Cerebellar nuclear complex (tissue), 1 donor: ENCODE measurements at places on chromosomes 16 and 17.

DNA sequence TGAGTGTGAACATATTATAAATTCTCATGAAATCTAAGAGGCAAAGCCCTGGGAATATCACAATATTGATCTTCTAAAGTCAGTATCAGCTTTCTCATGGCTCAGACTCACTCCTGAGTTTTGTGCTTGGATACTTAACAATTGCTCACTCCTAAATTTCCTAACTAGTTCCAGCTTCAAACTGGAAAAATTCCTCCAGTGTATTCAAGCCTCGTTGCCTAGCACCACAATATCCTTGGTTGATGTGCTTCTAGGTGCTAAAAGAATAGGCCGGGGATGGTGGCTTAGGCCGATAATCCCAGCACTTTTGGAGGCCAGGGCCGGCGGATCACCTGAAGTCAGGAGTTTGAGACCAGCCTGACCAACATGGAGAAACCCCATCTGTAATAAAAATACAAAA is 62.5 kb downstream of the XYLT1 start:
- no peak for DNase-seq

DNA sequence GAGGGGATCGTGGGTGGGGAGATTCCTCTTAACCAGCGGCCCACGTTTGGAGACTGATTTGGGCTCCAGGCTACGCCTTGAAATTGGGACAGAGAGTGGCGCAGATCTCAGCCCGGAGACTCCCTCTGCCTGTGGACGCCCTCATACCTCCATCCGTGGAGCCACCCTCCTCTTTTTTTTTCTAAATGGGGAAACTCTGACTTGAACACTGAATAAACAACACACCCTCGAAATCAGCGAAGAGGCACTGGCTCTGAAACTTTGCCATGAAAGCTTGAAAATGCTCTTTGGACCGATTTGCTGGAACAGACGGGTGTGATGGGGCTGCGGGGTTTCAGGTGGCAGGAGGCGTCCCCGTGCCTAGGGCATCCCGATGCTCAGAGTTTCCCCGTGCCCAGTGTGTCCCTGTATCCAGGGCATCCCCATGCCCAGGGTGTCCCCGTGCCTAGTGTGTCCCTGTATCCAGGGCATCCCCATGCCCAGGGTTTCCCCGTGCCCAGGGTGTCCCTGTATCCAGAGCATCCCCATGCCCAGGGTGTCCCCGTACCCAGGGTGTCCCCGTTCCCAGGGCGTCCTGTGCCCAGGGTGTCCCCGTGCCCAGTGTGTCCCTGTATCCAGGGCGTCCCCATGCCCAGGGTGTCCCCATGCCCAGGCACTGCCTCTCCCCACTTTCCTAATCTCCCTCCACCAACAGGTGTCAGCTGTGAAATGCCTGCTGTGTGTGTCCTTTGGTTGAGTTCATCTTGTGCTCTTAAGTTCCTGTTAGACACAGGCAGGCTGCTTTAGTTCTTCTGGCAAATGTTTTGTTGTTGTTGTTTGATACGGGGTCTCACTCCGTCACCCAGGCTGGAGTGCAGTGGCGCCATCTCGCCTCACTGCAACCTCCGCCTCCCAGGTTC is 187.0 kb downstream of the SEC14L1 start:
- DNase-seq = no peak

DNA sequence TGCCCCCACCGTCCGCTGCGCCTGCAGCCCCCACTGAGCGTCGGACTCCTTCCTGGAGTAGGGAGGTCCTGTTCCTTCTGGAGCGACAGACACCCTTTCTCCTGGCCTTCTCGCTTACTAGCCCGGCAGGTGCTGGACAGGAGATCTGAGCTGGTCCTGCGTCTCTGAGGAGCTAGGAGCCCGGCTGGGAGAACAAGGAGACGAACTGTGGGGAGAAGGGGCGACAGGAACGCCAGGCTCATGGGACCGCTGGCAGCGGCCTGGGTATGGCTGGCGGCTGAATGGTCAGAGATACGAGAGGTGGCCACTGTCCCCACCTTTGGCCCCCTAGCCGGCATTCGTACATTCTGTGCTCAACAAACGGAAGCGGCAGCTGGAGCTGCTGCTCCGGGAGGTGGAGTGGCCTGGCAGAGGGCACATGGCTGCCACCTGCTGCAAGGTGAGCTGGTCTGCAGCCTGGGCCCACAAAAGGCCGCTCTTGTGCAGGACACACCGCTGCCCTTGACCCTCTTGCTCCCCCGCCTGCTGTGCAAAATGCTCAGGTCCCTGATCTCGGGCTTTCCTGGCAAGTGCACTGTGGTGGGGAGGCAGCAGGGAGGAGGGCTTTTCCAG is 2066.7 kb downstream of the TP53TG3F start:
- DNase-seq = no peak

DNA sequence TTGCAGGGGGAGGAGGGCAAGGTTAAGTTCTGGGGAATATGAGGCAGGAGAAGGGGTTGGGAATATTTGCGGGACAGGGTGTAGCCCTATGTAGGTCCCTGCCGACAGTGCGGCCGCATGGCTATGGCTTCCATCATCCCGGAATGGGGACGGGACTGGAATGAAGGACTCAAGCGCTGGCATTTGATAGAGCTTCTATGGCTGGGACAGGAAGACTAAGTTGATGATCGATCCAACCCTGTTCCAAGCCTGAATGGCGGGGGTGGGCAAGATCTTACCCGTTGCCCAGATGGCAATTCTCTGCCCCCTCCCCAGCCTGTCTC is 47.1 kb downstream of the SRCIN1 start:
- DNase-seq = no peak

DNA sequence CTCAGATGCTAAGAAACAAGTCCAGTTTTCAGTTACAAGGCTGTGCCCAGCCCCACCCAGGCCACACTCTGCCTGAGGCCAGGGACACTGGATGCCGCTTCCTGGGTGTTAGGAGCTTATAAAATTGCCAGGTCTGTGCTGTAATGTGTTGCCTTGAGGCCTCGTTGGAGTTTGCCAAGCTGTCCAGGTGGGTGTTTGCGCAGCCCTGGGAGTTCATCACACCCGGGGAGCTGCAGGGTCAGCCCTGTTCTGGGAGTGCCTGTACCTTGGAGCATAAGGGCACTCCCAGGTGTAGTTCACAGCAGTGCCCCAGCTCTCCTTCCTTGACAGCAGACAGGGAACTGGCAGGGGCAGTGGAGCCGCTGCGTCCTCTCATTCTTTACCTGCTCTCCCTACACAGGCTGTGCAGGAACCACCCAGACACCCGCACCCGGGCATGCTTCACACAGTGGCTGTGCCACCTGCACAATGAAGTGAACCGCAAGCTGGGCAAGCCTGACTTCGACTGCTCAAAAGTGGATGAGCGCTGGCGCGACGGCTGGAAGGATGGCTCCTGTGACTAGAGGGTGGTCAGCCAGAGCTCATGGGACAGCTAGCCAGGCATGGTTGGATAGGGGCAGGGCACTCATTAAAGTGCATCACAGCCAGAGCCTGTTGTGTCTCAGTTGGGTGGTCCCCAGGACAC is 1.6 kb downstream of the GFER start:
- no peak for DNase-seq

- DNase-seq = no peak
Observed at GRCh38 chr17:7440834-7441195, 1.5 kb downstream of the FGF11 start.

DNA sequence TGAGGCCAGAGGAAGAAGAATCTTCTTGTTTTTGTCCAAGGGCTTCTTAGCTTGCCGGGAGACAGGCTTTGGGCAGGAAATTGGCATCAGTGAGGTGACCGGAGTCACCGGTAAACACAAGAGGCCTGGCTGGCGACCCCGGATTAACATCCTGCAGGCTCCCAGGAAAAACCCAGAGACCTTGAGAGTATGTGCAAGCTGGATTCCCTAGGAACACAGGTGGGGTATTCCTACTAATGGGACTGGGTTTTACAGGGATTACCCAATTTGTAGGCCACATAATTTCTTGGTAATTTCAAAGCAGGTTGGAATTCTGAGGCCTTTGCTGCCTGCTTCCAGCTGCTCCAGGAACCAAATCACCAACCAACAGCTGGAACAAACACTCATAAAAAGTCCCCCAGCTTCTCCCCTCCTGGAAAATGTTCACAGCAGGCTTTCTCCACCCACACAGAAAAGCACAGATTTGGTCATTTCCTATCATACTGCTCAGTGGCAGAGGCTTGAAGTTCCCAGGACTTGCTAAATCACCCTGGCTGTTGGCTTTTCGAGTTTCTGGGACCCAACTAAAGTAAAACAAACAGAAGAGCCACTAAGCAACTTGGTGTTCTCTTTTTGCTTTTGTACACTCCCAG is 258.8 kb downstream of the IRF8 start:
- DNase-seq = no peak

GRCh38 chr16:76280421-76281215 is 3.4 kb downstream of the CNTNAP4 start:
- DNase-seq = no peak

DNA sequence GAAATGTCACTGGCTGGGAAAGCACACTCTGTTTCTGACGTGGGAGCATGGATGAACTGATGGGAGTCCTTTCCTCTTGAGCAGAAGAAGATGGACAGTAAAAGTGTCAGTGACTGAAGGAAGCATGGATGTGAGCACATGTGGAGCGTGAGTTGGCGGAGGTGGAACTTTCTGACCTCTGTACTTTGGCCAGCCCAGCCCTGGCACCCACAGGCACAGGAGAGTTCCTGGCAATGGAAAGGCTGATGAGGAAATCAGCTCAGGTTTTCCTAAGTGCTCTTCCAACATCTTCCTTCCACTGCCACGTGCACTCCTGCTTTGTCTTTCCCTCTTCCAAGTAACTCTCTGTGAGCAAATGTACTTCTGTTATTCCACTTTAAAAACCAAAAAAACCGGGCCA is 276.8 kb downstream of the NTN1 start:
- no peak for DNase-seq

DNA sequence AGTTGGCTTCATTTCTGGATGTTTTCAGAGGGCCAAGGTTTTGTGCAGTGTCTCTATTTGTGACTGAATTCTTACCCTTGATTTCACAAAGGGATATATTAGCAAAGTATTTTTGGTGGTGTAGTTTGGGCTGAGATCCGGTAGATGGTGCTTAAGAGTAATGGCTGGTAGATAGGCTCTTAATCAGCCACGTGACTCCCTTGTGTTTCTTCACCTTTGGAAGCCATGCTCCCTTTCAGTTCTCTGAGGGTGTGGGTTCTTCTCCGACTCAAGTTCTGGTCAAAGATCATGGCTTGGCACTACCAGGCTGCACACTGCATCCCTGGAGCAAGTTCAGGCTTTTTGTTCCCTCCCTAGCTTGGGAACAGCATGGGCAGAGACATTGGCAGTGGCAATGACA is 887.3 kb downstream of the CDH8 start:
- no peak for DNase-seq

GRCh38 chr16:73869126-73869525 is 427.5 kb upstream of the PSMD7 start:
- DNase-seq = no peak

DNA sequence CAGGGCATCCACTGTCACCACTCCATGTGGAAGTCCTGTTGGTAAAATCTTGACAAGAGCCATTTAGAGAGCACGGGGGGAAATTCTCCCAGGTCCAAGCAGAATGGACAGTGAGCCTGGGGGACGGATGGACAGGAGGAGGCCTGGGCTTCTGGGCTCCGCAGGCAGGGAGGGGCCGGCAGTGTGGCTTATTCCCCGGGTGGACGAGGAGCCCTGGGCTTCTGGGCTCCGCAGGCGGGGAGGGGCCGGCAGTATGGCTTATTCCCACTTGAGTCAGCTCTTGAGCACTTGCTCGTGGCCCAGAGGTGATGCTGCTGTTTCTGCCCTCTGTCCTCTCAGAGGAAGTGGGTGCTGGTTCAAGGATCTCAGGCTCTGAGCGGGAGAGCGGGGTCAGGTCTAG is 22.2 kb upstream of the RPL13 start:
- no peak for DNase-seq

GRCh38 chr17:31495022-31495885 is 103.8 kb downstream of the RAB11FIP4 start:
- no peak for DNase-seq

- no peak for DNase-seq
Observed at GRCh38 chr17:956905-957304, 22.7 kb downstream of the NXN start.

DNA sequence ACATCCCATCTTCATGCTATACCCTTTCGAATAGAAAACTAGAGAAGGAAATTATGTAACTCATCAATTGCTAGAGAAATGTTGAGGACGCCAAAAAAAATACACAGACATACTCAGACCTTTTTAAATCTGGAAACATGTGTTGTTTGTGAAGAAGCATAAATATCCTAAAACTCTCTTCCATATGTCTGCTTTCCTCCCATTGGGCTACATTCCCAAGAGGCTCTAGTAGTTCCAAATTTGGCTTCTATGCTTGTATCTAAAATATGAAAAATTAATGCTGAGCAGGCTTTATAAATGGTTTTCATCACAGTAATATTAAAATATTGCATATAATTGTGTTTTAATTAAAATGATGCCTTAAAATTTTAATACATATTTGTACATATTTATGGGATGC is 297.9 kb upstream of the PSMD7 start:
- DNase-seq = no peak

- no peak for DNase-seq
Observed at GRCh38 chr16:6125483-6126259, 1028.1 kb upstream of the EEF2KMT start.

DNA sequence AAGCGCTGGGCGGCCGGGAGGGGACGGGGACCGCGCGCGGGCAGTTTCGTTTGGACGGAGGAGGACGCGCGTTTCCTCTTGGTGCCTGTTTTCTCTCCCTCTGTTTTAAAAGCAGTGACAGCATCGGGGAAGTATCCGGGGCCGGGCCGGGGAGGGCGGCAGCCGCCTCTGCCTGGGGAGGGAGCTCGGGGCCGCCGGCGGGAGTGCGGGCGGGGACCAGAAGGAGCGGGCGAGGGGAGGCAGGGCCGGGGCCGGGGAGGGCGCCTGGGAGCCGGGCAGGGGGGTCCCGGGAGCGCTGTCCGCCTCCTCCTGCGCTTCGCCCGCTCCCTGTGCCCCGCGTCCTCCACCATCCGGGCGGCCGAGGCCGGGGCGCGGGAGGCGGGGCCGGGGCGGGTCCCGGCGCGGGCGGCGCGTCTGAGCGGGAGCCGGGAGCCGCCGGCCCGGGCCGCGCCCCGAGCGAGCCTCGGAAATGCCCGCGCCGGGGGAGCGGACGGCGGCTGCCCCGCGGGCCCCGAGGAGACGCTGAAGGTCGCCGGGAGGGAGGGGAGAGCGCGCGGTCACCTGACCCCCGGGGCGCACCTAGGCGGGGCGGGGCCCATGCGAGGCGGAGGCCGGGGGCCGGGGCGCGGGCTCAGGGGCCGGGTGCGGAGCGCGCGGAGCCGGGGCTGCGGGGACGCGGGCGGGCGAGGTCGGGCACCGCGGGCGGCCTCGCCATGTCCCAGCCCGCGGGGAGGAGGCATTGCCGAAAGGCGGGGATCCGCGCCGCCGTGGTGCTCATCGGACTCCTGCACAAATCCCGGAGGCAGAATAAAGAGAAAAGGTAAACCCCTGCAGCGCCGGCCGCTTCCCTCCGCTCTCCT is 57.3 kb downstream of the RAP1GAP2 start:
- no peak for DNase-seq

GRCh38 chr17:1491443-1492248 is 840 bp downstream of the MYO1C start:
- DNase-seq = no peak
